ENCODE measurements at places on chromosomes 6 and 20.

- no peak for DNase-seq
Observed at GRCh38 chr20:51789434-51789833, 12.9 kb downstream of the SALL4 start.

DNA sequence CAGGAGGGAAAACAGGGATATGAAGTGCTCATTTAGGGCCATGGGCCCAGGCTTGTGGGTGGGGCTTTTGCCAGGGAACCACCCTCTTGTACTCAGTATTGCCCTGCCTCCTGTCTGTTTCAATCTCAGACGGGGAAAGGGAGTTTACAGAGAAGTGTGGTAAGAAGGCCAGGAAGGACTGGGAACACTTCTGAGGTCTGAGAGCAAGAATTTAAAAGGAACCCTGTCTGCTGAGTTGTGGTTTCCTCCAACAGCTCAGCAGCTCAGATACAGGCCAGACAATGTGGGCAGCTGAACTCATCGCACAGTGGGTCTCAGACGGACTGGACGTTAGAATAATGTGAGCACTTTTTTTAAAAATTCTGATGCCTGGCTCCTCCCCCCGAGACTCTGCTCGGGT is 354.1 kb upstream of the ARID1B start:
- DNase-seq: no peak

DNA sequence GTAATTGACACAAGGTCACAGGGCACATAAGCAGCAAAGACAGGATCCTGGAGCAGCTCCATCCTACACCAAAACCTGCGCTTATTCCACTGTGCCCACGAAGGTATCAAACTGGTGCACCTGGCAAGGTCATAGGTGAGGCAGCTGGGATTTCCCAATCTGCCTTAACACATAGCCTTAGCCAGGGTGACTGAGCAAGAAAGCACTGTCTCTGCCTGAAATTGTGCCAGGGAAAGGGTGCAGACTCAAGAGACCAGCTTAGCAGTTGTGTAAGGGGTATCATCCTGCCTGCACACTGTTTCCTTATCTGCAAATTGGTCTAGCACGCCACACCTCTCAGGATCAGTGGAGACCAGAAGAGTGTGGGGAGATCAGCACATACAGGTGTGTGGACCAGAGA is 82.8 kb downstream of the MAFB start:
- DNase-seq: no peak

DNA sequence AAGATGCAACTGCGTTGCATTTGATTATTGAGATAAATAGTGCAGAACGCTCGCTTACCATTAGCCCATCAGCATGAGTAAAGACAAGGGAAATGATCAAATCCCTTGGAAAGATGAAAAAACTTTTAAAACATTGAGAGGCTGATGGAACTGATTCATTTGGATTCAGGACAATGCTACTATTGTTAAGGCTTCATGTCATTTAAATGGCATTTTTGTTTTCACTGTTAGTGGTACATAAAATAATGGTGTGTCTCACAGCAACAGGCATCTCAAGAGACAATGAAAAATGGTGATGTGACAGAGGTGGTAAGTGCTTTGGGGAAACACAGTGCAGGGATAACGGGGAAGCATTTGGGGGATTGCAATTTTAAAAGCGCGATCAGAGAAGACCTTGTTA is 159.7 kb upstream of the KCNG1 start:
- DNase-seq: no peak

- DNase-seq: no peak
Observed at GRCh38 chr6:14987490-14987889, 258.4 kb upstream of the JARID2 start.

GRCh38 chr20:15831201-15831600 is 742.0 kb downstream of the KIF16B start:
- no peak for DNase-seq

- DNase-seq: no peak
Observed at GRCh38 chr20:56391596-56392131, 351 bp downstream of the AURKA start.

- DNase-seq: no peak
Observed at GRCh38 chr6:139369568-139370282, 4.7 kb downstream of the CITED2 start.
